Neural progenitor cell (in vitro differentiated cells): ENCODE measurements at places on chromosomes 1 and 21.

DNA sequence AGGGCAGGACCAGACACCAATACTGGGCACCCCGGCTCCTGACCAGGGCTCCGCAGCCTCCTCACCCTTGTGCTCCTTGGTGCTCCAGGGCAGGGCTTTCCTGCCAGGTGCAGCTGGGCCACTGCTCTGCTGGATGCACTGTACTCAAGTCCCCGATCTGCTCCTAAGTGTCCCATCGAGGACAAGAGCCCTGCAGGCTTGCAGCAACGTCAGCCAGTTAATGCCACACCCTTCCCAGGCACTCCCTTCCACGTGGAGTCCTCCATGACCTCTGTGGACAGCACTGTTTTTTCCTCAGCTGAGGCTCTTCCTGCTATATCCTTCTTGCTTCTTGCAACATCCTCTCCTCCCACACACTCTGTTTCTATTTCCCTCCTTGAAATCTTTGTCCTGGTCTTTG is 94.0 kb upstream of the NGF start:
- no peak for DNase-seq

GRCh38 chr1:103110701-103111100 is 2.4 kb upstream of the COL11A1 start:
- peak; percentile 53 for DNase-seq

DNA sequence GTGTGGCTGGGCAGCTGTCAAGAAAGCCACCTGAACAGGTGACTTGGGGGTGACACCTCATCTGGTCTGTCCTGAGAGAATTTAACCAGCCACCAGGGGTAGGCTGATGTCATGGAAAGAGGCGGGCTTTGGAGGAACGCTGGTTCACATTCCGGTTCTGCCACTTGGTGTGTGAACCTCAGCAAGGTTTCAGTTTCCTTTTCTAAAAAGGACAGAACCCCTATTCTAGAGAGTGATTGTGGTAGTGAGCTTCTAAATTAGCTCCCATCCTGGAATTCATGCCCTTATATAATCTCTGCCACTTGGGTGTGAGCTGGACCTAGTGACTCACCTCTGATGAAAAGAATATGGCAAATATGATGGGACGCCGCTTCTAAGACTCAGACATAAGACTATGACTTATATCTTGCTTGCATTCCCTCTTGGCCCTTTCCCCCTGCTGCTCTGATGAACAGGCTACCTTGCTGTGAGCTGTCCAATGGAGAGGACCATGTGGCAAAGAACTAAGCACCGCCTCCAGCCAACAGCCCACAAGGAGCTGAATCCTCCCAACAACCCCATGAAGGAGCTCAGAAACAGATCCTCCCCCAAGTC is 332.1 kb downstream of the RRAGC start:
- no peak for DNase-seq

- DNase-seq, result no peak
Measured at GRCh38 chr1:55317673-55318072, 102.5 kb upstream of the USP24 start.

- no peak for DNase-seq
Measured at GRCh38 chr1:179175011-179175841, 54.3 kb downstream of the ABL2 start.

GRCh38 chr1:100622966-100623762 is 85.2 kb downstream of the GPR88 start:
- no peak for DNase-seq

GRCh38 chr1:66298464-66298863 is 235.5 kb upstream of the SGIP1 start:
- DNase-seq, result no peak

DNA sequence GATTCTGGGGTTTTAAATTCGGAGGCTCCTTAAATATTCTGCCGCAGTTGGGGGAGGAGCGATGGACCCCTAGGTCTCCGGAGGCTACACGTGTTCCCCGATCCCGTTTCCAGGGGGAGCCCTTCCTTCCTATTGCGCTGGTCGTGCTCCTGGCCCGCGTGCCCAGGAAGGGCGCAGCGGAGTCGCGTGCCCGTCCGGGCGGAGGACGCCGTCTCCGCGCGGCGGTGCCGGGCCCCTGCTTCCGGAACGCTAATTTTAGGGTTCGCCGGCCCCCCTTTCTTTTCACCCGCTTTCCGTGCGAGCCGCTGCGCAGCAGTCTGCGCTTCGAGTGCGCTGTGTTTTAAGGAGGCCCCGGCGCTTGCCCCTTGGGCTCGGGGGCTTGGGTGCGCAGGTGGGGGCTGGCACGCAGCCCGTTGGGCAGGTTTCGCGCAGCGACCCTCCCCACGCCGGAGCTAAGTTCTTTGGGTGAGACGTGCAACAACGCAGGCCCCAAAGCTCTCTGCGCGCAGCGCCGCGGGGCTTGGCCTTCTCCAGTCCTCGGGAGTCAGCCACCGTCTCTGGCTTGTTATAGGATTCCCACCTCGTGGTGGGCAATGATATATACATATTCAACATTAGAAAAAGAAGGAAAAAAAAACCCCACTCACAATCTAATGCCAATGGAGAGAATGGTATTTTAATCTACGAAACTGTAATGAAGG is 43.5 kb upstream of the DNAJC6 start:
- DNase-seq, result peak; percentile 89

- DNase-seq, result peak; percentile 23
Measured at GRCh38 chr21:31732597-31733550, 956 bp upstream of the SCAF4 start.

DNA sequence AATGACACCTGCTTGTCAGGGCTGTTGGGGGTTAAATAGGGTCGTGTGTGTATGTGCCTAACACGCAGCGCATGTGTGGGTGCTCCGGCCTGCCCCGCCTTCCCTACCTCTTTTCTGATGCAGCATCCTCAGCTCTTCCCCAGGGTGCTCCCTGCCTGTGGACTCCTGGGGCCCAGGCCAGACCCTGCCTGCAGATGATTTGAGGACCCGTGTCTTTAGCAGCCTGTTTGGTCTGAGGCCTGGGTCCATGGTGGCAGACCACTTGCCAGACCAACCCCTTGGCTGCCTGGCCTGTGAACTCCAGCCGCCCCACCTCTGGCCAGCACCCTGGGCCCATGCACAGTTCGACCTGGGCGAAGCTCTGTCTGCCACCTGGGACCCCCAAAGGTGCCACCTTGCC is 57.0 kb upstream of the SIM2 start:
- DNase-seq, result no peak

DNA sequence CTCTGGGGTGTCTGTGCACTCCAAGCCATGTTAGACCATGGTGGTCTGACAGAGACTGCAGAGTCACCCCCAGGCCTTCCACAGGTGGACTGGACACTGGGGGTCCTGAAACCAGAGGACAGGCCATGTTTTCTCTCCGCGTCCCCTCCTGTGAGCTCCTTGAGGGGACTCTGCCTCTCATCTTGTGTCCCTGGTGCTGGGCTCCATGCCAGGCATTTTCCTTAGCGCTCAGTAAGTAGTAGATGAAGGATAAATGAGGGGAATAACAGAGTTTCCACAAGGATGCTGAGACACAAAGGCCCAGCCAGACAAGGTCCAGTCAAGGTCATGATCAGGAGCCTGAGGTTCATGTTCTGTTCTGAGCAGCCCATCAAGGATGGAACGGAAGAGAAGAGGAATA is 57.4 kb downstream of the FAM163A start:
- no peak for DNase-seq

GRCh38 chr21:41470054-41470453 is 37.9 kb downstream of the TMPRSS2 start:
- DNase-seq, result no peak

DNA sequence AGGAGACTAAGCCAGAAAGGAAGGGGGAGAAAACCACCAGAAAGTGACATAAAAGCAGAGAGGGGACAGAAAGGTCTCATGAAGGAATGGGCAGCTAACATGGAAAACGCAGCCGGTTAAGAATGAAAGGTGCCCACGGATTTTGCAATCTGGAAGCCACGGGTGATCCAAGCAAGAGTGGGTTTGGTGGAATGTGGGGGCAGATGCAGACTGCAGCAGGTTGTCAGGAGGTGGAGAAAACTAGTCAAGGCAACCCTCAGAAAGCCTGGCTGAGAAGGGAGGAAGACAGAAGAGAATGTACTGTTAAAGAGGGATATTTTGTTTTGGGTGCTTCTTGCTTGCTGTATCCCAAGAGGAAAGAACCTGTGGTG is 12.6 kb upstream of the SMIM12 start:
- no peak for DNase-seq

DNA sequence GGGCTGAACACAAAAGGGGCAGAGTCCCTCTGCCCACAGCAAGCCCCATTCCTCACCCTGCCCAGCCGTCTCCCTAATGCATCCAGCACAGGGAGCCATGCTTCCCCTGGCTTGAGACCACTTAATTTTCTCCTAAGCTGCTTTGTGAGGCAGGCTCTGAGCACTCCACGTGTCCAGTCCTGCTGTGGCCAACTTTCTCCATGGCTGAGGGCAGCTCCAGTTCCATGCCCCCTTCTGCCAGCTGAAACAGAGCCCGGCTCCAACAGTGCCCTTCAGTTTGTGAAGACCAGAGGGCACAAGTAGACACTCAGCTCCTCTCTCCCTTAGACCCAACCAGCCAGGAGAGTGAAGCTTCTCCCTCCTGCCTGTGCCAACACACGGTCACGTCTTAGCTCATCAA is 33.8 kb downstream of the PLEKHA6 start:
- no peak for DNase-seq

- DNase-seq, result no peak
Measured at GRCh38 chr1:90851711-90852050, 134.6 kb upstream of the BARHL2 start.

DNA sequence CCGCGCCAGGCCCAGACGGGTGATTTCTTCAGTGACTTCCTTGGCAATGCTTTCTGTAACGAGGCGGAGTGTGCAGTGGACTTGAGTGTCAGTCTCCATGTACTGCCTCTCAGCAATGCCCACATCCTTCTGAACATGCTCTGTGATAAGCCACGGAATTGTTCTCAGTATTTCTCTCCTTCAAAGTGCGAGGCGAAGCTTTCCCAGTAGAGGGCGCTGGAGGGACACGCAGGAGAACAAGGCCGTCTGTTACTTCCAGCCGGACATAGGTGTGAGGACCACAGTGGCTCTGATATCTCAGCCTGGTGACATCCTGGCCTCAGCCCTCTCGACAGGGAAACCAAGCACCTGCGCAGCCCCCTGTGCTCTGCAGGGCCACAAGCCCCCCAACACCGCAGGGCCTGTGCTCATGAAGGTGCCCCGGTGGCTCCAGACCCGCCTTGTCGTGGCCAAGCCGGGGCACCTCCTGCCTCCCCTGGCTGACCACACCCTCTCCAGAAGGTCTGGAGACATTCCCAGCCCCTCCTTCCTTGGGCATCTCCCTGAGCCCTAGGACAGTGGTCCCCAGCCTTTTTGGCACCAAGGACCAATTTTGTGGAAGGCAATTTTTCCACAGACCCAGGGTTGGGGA is 46.1 kb upstream of the BACE2 start:
- DNase-seq, result peak; percentile 83

DNA sequence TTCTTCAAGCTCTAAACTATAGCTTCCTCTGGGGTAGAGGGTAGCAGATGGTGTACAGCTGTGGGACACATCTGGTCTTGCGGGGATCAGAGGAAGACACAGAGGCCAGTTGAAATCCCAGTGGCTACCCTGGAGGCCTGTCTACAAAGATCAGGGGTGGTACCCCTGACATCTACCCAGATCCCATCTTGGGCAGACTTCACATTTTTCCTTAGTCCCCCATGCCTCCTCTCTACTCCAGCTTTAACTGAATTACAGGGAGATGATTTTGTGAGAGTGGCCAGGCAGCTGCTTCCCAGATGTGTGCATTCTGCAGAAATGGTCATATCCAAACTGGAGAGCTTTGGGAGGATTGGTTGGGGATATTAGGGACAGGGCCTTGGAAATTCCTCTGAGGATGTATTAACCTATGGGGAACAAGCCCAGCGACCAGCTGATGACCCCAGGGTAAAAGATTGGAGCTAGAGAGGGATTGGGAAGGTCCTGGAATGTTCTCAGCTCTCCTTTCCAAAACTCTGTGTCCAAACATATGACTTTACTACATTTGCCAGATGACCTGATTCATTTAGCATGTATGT is 9.6 kb upstream of the CD34 start:
- DNase-seq, result no peak

GRCh38 chr1:58785442-58786058 is 1.7 kb upstream of the JUN start:
- peak; percentile 30 for DNase-seq

- no peak for DNase-seq
Measured at GRCh38 chr1:182114627-182115023, 53.1 kb upstream of the ZNF648 start.
